ENCODE measurements at places on chromosomes 6 and 20.

- DNase-seq, result no peak
Measured at GRCh38 chr20:909641-910040, 6.5 kb downstream of the ANGPT4 start.

DNA sequence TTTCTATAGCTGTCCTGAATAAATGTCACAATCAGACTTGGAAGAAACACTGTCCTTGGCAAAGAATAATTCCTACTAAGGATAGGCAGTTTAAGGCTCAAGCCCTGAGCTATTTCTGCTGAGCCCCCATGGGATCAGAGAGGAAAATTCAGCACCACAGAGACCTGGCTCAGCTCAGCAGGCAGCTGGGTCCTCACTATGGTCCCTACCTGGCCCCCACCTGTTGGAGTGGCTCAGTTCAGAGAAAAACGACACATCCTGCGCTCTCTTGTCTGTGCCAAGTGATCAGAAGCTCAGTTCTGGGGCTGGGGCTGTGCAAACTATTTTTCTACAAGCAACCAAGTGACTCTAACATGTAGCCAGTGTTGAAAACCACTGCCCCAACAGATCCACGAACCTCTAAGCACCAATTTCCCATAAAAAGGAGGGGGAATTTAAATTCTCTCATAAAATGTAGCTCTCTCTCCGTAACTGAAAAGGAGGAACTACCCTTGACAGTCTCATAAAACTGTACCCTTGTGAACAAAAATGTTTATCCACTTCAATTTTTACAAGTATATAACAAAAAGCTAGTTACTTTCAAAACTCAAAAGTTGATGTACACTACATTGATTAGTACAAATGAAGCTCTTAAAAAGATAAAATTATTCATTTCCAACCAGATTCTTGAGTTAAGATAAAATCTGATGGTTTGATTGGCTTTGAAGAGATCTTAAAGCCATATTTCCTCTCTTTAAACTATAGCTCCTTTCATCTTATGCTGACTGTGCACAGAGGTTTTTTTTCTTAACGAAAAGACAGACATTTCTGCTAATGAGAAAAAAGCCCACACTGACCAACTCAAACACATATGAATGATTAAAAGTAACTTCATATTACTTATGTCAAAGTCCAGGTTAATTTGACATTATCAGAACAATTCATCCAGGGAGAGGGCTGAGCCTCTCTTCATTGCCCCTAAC is 52.0 kb downstream of the KIF13A start:
- no peak for DNase-seq

DNA sequence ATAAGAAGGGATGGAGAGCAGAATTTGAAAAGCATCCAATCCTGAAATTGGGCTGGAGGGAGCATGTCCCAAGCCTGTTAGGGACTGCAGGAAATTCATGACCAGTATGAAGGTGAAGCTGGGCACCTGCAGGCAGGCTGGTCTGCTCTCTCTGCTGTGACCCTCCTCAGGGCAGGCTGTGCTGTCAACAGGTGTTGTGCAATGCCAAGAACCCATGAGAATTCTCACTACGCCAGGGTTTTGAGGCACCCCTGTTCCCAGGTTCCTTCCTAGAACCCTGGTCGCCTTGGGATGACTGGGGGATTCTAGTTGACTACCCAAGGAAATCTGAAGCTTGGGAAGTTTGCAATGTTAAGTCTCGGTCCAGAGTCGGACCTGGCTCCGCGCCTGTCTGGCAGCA is 13.3 kb upstream of the MAS1L start:
- no peak for DNase-seq

GRCh38 chr20:46212876-46213275 is 94.8 kb downstream of the CD40 start:
- DNase-seq, result no peak

GRCh38 chr20:16107172-16107870 is 465.9 kb downstream of the KIF16B start:
- no peak for DNase-seq

DNA sequence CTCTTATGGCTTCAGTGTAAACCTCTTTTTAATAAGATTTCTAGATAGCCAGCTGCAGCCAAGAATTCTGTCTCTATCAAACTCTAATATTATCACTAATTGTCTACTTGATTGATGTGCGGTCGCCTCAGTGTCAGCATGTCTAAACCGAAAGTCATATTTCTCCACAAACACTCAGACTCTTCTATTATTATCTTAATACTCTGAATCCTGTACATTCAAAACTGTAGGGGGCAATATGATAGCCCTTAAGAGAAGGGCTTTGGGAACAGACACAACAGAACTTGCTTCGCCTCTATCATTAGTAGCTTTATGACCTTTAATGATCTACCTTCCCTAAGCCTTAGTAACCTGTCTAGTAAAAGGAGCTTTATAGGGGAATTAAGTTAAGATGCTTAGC is 379.7 kb upstream of the PTCHD4 start:
- no peak for DNase-seq

DNA sequence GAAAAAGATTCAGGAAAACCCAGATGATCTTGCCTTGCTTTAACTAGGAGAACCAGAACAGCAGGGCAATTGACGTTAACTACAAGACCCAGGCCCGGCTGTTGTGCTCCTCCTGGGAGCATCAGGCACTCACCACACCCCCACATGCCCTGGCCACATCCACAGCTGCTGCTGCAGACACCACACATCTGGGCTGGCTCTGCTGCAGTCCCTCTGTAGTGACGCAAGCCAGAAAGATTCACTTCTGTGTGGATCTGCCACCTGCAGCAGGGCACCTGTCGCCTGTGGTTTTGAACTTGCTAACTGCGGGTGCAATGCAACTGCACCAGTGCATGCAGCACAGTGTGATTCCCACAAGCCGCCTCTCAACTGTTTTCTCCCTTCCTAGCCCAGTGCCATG is 228.8 kb downstream of the SYNDIG1 start:
- no peak for DNase-seq

DNA sequence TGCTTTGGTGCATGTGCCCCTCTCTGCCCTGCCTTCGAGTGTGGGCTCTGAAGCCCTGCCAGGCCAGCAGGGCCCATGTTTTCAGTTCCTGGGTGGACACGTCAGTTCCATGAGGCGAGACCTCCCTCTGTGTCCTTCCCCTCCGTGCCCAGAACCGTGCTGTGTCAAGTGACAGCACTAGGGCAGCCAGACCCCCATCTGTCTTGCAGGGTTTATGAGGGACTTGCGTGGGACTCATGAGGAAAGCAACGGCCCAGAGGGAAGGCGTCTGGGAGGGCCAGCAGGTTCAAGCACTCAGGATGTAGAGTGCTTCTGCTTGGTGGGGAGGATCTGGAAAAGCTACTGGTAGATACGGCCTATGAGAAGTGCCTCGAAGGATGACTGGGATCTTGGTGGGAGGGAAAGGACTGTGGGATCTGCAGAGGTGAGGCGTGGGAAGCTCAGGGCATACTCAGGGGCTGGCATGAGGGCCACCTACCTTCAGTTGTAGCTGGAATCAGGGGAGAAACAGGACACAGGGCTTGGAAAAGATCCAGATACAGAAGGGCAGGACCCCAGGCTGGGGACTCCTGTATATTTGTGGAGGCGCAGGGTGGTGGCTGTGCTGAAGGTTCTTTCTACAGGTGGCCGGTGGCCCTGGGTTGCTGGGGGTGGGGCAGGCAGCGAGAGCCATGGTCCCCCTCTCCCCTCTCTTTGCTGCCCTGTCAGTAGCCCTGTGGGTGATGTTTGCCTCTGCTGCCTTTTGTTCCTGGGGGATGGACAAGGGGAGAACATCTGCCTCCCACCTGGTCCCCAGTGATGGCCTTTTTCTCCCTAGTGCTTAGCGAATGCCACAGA is 5.5 kb downstream of the NPEPL1 start:
- no peak for DNase-seq

DNA sequence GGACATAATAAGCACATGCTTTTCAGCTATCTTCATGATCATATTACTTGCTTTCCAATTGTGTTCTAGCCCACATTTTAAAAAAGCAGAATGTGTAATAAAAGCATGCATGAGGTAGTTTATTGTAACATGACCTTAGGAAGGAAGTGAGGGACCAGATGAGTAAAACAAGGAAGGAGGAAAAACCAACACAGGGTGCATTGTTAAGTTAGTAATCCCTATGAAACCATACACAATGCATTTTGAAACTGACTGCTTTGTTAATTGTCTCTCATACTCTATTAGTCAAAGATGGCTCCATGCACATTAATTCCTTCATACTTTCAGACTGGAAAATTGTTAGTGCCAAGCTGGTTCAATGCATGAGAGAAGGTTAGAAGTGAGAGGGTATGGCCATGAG is 37.7 kb upstream of the CENPW start:
- DNase-seq, result no peak

- no peak for DNase-seq
Measured at GRCh38 chr6:135910790-135911618, 59.5 kb downstream of the PDE7B start.

DNA sequence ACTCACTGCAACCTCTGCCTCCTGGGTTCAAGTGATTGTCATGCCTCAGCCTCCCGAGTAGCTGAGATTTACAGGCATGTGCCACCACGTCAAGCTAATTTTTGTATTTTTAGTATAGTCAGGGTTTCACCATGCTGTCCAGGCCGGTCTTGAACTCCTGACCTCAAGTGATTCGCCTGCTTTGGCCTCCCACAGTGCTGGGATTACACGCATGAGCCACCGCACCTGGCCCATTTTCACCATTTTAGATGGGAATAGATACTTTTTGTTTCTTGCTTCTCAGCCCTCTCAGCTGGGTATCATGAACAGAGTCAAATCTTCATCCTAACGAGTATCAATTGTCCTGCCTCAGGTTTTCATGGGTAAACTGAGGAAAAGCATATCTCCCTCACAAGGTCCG is 235.0 kb downstream of the CDC5L start:
- no peak for DNase-seq

DNA sequence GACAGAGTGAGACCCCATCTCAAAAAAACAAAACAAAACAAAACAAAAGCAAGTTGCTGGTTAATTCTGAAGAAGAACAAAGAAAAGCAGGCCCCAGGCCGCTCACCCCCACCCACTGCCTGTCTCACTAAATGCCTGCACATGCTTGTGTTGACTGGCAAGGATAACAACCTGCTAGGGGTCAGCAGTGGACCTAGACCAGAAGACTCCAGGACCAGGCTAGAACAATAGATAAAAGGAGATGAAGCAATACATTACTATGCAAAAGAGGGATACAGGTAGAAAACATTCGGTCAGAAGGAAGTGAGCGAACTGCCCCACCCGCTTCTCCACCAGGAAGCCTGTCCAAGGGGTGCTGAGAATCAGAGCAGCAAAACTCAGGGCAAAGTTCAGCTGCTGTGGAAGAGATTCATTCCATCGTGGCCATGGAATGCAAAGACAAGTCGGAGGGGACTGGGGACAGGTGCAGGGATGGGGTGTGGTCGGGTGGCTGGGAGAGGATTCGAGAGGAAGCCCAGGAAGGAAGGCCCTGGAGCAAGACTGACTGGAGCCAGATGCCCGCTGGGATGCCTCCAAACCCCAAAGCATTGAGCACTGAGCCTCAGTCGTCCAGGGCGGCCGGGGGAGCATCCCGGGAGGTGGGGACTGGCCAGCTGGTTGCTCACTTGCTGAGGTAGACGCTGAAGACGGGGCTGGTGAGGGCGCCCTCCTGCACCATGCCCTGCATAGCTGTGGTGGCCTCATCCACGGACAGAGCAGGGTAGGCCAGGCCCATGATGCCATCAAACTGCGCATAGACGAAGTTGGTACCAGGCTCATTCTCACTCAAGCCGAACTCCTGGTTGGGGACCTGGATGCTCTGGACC is 5.3 kb downstream of the PGC start:
- no peak for DNase-seq

GRCh38 chr20:48632825-48633619 is 194.8 kb downstream of the PREX1 start:
- DNase-seq, result no peak

DNA sequence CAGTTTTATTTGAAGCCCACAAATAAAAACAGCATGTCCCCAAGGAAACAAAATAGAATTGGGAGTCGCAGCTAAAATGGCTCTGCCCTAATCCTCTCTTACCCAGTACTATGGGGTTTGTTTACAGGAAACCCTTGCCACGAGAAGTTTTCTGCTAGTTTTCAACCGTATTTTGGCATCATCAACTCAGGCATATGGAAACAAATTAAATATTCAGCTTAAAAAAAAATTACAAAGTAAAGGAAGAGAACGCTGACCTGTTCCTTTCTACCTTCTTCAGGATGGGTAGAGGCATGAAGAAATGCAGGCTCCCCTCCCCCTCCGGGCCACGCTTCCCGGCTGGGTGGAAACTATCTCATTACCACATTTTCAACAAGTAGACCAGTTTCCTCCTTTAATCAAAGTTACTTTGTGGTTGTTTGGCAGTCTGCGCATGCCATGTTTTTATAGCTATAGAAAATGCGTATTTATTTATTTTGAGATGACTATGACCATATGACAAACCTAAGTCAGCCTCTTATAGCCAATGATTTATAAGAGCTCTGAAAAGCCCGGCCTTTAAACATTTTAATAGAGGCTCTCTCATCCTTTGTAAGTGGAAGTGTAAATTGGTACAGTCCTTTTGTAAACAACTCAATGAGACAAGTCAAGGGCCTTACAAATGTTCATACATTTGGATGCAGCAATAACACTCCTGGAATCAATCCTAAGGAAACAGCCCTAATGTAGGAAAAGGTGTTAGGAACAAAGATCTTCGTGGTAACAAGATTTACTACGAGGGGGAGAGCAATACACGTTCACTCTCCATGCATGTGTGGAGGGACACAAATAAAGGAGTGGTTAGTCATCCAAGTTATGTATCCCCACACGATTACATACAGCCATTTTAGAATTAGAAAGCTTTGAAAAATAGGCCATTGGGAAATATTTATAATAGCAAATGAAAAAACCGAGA is 16.1 kb upstream of the ZNF217 start:
- DNase-seq, result peak; percentile 54

- DNase-seq, result no peak
Measured at GRCh38 chr6:134288538-134289203, 29.2 kb downstream of the SGK1 start.

DNA sequence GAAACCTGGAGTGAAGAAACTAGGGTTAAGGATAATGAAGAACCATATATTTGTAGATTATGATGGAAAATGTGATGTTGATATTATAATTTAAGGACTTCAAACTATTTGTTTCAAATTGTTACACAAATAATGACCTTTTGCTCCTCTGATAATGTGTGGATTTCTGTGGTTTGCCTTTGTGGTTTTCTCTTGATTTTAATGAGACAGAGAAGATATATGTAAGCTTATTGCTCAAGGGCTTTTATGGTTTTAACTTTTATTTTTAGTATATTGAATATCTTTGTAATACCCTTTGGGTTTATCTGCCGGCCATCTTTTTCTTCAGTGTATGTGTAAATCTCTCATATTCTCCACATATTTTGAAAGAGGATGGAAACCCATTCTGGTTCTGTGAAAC is 362.3 kb downstream of the RIMS1 start:
- no peak for DNase-seq
